NCI-H1930 (cell line): ENCODE measurements at places on chromosomes 6 and 20.

- DNase-seq = no peak
Measured at GRCh38 chr20:58710481-58711265, 18.1 kb downstream of the NPEPL1 start.

DNA sequence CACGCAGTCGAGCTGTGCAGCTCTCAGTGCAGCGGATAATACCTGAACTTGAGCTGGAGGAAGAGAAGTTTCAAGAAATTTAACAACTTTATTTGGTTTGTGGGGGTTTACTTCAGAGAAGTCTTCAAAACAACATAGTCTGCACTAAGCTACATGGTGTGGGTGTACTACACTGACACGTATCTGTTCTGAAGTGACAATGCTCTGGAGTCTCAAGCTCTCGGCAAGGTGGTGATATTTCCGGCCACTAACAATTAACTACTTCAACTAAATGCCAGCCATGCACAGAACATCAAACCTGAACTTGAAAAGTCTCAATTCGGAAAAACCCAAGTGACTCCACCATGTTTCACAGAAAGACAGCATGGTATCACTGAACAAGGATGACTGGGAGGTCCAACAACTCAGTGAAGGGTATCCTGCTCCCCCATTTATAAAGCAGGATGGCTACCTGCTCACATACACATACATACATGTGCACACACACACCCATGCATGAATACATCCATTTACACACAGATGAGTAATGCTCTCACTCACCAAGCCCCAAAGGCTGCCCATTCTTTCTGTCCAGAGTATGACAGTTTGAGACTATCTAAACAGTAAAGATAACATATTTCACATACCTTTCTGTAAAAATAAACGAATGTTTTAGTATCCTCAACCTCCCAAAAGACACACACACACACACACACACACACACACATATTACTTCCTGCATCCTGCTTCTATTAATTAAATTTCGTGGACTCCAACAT, 15.4 kb upstream of the ANKRD60 start:
- no peak for DNase-seq

DNA sequence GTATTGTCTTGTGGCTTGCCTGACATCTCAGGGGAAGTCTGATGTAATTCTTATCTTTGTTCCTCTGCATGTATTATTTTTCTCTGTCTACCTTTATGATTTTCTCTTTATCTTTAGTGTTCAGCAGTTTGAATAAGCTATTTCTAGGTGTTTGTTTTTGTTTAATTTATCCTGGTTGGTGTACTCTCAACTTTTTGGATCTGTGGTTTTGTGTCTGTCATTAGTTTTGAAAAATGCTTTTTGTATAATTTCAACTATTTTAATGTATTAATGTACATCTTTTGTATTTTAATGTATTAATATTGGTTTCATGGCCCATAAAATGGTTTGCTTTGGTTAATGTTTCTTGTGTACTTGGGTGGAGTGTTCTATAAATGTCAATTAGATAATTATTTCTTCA, 15.9 kb upstream of the APCDD1L start:
- DNase-seq = no peak

DNA sequence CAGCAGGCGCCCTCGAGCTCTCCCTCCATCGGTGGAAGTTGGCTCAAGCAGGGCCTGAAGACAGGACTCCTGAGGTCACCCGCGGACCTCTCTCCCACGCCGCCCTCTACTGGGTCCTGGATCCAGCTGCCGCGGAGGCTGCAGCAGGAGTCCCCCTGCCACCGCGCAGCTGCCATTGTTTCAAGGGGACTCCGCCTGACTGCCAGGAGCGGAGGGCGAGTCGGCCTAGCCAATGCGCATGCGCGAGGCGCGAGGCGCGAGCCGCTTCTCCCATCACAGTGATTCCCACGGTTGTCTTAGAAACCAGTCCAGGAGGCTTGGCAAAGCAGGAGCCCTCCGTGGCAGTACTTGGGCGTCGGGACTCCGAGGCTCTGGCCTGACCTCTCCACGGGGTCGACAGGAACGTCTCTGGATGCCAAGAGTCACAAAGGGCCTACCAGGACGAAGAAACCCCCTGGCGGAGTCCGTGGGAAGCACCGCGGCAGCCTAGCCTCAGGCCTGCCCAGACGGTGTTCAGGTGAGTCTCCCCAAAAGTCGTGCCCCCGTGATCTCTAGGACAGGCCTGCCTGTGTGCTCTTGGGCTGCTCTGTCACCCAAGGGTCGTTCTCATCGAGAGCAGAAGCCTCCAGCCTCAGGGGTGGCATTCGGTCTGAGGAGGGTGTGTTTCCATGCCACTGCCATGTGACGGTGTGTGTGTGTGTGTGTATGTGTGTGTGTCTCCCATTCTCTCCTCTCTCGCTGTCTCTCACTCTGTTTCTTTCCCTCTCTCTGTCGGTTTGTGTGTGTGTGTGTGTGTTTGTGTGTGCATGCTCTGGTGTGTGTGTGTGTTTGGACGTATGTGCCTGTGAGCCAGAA, 290.6 kb upstream of the ZNF337 start:
- DNase-seq = peak; percentile 53

DNA sequence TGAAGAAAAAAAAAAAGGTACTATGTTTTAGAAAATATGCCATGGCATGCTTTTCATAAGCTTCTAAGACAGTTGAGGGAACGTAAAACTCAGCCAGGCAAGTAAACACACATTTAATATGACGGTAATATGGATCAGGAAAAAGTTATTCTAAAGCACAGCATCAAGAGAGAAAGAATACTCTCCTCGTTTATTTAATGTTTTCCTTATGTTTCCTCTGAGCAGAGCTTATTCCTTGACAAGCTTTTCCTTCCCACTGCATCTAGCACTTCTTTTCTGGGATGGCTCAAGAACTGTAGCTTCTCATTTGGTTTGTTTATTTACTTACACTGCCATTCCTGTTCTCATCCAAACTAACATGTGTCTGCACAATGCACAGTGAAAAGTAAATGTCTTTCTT, 2.7 kb upstream of the RSPO3 start:
- no peak for DNase-seq

GRCh38 chr6:42022755-42023384, 27.5 kb upstream of the TAF8 start:
- DNase-seq = no peak

- DNase-seq = no peak
Measured at GRCh38 chr6:112221561-112221960, 32.8 kb downstream of the LAMA4 start.

- DNase-seq = no peak
Measured at GRCh38 chr6:162363757-162364156, 363.8 kb downstream of the PRKN start.

GRCh38 chr6:14986370-14986769, 259.5 kb upstream of the JARID2 start:
- DNase-seq = no peak

- no peak for DNase-seq
Measured at GRCh38 chr6:35287671-35288396, 9.8 kb upstream of the DEF6 start.

DNA sequence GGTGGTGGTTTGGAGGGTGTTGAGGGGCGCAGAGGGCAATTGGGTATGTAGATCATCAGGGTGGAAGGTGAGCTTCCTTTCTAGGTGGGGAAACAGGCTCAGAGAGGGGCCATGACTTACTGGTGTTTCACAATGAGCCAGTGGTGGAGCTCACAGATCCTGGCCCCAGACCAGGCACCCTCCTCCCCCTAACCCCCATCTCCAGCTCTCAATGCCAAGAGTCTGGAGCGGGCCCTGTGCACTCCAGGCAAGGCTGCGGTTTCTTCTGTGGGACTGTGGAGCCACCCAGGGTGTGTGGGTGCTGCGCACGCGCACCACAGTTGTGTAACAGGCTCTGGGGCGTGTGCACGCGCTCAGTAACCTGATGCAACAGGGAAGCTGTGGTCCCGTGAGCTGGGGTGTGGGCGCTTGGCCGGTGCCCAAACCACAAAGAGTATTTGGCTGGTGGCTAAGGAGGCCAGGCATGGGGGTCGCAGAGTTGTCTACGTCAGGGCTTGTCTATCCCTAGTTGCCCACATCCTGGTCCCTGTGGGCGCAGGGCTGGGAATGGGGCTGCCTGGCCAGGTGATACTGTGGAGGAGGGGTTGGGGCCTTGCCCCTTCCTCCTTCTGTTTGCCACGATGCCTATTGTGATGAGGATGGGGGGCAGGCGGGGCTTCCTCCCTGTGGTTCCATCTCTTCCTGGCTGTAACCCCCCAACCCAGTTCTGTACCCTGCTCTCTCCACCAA, 37.5 kb upstream of the MRPS18A start:
- DNase-seq = no peak

DNA sequence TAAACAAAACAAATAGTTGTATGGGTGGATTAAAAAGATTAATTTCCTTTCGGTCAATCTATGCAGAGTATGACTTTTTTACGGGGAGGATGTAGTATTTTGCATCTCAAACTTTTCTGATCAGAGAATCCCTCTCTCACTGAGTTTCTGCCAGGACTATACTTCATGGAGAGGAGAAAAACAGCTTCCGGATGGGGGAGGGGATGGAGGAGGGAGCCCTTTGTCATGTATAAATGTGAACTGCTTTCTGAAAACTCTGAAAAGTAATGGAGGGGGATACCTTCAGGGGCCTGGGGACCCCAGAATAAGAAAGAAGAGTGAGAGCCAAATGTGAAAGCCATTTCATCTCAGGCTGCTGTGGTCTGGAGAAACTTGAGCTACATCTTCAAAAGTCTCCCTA, 173.1 kb upstream of the KCNK16 start:
- DNase-seq = no peak

GRCh38 chr6:127343809-127344659, 625 bp upstream of the ECHDC1 start:
- no peak for DNase-seq

GRCh38 chr6:2725999-2726567, 24.6 kb downstream of the MYLK4 start:
- no peak for DNase-seq

DNA sequence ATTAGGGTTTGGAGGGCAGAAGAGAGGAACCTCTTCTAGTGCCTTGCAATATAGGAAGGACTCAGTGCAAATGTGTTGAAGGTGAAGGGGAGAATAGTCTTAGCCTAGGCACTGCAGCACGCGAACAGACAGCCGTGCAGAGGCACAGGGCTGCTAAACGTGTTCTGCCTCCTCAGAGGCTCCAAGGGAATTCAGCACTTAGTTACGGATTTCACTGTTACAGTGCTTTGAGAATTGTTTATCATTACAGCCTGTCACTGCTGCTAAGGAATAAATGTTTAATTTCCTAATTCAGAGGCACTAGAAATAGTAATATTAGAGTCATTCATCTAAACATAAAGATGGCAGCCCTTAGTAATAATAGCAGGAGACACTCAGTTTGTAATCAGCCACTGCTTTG, 116.4 kb upstream of the SLC22A16 start:
- no peak for DNase-seq

DNA sequence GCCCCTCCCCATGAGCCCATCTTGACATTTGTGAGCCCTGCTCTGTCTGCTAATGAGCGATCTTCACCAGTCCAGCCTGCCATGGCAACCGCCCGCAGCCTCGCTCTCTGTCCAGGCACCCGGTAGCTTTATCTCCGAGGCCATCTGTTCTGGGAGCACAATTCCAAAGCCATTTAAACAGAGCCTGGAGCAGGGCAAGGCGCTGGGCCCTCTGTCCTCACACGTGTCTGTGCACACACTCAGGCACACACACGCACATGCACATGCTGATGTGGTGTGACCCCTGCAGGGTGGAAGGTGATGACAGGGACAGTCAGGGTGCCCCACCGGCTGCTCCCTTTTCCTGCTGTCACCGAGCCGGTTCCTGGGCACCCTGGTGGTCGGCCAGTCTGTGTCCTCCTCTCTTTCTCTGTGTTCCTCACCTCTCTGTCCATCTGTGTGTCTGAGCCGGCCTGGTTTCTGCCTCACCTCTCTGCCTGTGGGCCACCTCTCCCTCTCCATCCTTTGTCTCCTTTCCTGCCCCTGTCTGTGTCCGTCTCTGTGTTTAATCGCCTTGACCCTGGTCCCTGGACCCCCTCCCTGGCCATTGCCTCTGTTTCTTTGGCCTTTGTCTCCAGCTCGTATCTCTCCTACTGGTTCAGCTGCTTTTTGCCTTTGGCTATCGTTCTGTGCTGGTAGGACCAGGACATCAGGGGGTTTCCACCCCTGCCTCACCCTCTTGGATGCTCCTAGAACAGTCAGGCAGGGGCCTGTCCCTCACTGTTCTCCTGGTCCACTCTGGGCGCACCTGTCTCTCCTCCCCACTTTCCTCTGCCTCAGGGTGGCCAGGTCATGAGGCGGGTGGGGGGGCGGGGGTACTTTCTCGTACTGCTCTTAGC, 8.8 kb upstream of the MYT1 start:
- DNase-seq = no peak

DNA sequence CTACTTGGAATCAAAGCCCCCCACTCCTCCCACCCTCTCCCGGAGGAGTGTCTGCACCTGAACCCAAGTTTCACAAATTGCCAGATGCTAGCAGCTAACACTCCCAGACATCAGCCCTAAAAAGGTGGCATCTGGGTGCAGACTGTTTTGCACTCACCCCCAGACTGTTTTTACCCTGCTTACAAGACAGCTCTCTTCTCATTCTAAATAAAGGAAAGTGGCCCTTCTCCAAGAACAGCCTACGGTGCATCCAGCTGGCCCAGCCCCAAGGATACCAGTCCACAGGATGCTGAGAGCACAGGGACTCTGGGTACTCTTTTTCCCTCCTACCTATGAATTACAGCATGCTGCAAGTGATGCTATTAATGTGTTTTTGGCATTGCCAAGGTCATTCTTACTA, 842.0 kb upstream of the FLRT3 start:
- no peak for DNase-seq

- no peak for DNase-seq
Measured at GRCh38 chr20:17635332-17636244, 46.5 kb downstream of the RRBP1 start.

DNA sequence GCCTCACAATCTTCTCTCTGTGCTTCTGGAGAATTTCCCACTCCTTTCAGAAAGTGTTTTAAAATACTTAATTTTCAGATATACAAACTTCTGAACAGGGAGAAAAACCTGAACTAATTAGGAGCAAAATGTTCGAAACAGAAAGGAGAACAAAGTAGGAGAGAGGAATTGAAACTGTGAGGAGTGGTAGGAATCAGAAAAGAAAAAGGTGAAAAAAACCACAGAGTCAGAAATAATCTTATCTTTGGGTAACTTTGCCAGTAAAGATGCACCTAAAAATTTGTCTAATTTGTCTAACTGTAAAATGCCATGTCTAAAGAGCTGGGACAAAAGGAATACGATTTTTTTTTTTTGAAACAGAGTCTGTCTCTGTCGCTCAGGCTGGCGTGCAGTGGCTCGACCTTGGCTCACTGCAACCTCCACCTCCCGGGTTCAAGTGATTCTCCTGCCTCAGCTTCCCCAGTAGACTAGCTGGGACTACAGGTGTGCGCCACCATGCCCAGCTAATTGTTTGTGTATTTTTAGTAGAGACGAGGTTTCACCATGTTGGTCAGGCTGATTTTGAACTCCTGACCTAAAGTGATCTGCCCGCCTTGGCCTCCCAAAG, 4.7 kb upstream of the RIPOR2 start:
- DNase-seq = no peak

GRCh38 chr6:128161839-128162238, 261.0 kb upstream of the THEMIS start:
- no peak for DNase-seq

GRCh38 chr6:91098006-91098405, 511.1 kb upstream of the MAP3K7 start:
- DNase-seq = no peak

- DNase-seq = no peak
Measured at GRCh38 chr6:84536885-84537638, 227.3 kb downstream of the TBX18 start.

GRCh38 chr20:7736336-7736735, 203.9 kb downstream of the HAO1 start:
- DNase-seq = no peak

GRCh38 chr20:53706008-53706465, 112.4 kb upstream of the ZNF217 start:
- DNase-seq = no peak
